H7 (cell line): ENCODE measurements at places on chromosomes 2 and 18. TPM values are rescaled to one million over a fixed set of nuclear protein-coding genes. Genes with fewer than 3 reads are reported as not detected.

Gene LIMS4
- total RNA-seq, result 0.07 TPM in 1 of 2 replicates, not detected in the other

GRCh38 chr2:100067784-100068183, 74.6 kb downstream of the AFF3 start:
- DNase-seq, result no peak

DNA sequence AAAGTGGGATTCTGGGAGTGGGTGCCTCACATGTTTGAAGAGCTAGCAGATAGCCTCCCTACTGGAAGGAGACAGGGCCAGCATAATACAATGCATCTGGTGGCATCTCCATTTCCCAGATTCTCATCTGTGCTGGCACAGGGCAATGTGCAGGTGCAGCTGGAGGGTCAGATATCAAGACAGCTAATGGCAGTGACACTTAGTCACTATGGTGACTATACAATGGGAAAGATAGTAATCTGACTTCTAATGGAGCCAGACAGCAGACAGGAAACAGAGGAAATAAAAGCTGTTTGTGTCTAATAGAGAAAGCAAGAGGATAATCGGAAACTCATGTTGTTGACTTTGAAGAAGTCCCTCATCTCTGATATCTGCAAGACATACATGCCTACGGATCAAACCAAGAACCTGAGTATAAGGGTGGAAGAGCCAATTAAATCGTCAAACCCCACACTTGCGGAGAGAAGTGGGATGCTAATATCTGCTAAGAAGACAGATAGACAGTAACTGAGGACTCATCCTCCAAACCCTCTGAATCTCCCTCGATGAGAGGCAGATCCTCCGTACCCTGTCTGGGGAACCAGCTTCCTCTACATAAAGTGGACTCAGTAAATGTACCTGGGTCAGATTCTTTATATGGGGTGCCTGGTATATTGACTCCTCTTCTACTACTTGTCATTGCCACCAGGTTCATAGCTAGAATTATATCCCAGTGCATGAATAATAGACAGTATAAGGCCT, 692.7 kb downstream of the SOCS6 start:
- DNase-seq, result no peak

- no peak for DNase-seq
Measured at GRCh38 chr2:178284613-178285286, 90.4 kb downstream of the OSBPL6 start.

Gene ANKRD23
- 2.5 and 4.4 TPM in 2 replicates for total RNA-seq

Gene TMEM247
- not detected in 2 replicates for total RNA-seq

Gene ANKRD30BL
- not detected in 2 replicates for total RNA-seq

DNA sequence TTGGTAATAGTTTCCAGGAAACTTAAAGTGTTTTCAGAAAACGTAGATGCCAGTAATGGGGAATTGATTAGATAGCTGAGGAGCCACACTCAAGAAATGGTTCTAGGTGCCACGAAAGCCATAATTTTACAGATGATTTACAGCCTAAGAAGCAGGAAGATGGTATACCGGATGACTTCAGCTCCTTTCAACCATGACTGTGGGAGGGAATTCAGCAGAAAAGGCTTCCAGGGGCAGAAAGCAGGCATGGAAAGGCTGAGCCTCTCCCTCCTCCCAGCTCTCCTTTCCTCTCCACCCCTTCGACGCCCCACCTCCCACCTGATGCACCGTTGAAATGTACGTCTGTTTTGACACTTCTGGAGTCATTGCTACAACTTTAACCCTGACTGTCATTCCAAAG, 68.6 kb upstream of the SMIM21 start:
- DNase-seq, result no peak

DNA sequence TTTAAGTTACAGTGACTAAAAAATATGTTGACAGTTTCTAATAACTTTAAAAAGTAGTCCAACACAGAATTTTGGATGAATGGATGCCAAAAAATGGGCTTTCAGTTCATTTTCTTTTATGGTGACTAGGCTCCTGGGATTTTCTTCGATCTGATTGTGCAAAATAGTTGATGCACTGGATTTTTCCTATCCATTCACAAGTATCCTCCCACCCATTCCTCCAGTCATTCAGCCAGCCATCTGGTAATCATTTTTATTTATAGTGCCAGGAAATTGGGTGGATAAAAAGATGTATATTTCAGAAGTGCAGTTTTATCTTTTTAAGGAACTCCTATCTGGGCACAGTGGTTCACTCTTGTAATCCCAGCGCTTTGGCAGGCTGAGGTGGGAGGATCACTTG, 175.1 kb downstream of the PTPRM start:
- no peak for DNase-seq

DNA sequence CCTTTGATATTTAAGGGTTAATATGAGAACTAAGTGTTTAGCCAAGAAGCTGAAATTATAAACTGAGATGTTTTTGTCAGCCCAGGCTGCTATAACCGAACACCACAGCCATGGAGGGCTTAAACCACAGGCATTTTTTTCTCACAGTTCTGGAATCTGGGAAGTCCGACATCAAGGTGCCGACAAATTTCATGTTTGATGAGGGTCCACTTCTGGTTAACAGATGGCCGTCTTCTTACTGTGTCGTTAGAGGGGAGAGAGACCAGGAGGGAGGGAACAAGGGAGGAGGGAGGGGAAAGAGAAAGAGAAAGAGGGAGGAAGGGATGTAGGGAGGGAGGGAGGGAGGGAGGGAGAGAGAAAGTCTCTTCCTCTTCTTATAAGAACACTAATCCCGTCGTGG, 6.5 kb upstream of the CNDP2 start:
- DNase-seq, result no peak

- no peak for DNase-seq
Measured at GRCh38 chr2:221629468-221629867, 57.4 kb upstream of the EPHA4 start.

Gene B3GNT7
- 52.9 and 70.4 TPM in 2 replicates for total RNA-seq
